ENCODE measurements at places on chromosomes 6 and 20.

DNA sequence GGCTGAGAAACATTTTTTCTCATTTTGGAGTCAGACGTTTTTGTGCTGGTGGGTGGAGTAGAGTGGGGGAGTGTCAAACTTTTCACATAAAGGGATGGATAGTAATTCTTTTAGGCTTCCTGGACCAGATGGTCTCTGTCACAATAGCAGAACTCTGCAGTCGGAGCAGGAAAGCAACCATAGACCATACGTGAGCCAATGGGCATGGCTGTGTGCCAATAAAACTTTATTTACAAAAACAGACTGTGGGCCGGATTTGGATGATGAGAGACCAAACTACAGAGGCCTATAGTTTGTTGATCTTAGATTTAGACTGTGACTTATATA, 70.8 kb upstream of the SLC22A23 start:
- no peak for DNase-seq

GRCh38 chr6:108083349-108083748, 8.8 kb upstream of the OSTM1 start:
- DNase-seq = no peak

- peak; percentile 4 for DNase-seq
These were observed 317.0 kb downstream of the CDC5L start for GRCh38 chr6:44704240-44705150.

GRCh38 chr20:46704714-46705377, 4.6 kb upstream of the SLC2A10 start:
- DNase-seq = no peak

- DNase-seq = no peak
These were observed 119.6 kb downstream of the SCML4 start for GRCh38 chr6:107704347-107705013.

Measured in activated CD4-positive, alpha-beta T cell treated with anti-CD3 and anti-CD28 coated beads, Interleukin-2, amount 50 U/mL, for 4 hours (primary cell).